GM12864 (cell line): ENCODE measurements at places on chromosomes 12 and 14.

DNA sequence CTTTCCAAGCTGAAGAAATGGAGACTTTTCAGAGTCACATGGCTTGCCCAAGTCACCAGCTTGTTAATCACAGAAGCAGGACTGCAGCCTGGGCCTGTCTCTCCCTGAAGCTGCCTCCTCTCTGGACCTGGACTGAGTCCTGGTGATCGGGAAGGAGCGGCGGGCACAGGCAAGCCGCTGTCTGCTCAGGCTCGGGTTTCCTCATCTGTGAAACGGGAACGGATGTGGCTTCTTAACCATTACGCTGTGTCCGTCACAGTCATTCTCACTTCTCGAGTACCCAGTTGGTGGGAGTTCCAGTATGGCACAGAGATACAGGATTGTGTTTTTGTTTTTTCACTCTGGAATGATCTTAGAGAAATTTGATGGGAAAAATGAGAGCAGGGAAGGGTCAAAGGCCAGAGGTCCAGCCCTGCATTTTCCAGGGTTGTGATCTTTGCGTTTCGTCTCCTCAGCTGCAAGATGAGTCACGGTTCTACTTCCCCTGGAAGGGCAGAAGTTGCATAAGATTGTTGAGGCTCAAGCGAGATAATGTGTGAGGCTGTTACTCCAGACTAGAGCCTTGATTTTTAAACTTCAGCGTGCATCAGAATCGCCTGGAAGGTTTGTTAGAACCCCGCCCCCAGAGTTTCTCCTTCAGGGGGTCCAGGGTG lies 7.6 kb upstream of the LRTM2 start:
- DNase-seq = no peak

- DNase-seq = no peak
Observed at GRCh38 chr14:61179796-61180398, 101.2 kb downstream of the TMEM30B start.

DNA sequence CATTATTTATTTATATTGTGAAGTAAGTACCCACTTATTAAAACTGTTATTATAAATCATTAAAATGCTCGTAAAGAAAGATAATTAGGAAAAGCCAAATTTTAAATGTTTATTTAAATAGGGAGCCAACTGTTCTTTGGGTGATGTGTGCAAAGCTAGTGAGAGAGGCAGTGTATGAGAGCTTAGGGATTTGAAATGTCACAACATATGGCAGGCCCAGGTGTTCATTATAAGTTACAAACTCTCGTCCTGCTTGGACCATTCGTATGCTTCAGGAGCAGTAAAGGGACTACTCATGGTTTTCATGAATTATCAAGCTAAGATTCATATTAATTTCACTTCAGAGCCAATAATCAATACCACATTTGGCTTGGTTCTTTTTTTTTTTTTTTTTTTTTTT lies 154.5 kb downstream of the TGFB3 start:
- no peak for DNase-seq

DNA sequence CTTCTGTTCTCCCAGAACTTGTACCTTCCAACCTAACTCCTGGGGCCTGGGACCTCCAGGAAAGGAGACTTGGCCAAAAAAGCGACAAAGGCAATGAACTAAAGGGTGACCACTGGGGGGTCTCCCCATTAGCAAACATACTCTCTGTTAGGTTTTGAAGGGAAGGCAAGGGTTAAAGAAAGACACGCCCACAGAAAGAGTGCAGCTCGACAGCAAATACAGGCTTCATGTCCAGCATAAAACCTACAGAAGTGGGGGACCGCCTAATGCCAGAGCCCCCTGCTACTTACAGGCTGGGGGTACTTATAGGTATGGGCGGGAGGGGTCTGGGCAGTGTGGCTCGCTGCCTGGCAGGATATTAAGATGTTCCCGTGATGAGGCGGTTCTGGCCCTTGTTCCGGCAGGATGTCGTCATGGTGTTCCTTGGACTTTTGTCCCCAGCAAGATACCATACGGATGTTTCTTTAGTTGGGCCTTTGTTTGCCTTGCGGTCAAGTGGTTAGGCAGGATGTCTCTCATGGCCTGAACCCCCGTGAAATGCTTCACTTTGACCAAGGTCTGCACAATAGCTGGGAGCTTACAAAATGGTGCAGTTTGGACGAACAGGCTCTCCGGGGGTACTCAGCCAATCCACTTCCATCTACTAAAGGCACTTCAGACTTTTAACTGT lies 53.4 kb downstream of the PRMT8 start:
- no peak for DNase-seq

- DNase-seq = no peak
Observed at GRCh38 chr14:47660158-47660557, 15.2 kb downstream of the MDGA2 start.

DNA sequence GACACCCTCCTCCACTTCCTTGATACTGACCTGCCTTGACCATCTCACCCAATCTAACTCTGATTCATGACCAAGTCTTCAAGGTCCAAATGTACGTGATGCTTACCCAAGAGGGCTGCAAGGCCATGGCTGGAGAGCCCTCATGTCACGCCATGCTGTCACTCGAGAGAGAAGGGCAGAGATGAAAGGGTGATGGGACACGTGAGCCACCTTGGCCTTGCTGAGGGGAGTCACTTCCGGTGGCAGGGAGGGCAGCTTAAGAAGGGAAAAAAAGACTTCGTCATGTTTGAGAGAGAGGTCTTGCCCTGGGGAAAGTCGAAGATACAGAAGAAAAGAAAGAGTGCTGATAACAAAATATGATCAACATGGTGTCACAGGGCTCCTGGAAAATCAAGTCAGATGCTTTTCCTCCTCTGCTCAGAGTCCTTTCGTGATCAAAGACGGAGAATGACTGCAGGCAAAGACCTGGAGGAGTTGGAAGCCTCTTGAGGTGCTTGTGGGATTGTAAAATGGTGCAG lies 3.3 kb upstream of the SCARB1 start:
- no peak for DNase-seq

- no peak for DNase-seq
Observed at GRCh38 chr14:103476631-103477030, 46.0 kb downstream of the CKB start.

DNA sequence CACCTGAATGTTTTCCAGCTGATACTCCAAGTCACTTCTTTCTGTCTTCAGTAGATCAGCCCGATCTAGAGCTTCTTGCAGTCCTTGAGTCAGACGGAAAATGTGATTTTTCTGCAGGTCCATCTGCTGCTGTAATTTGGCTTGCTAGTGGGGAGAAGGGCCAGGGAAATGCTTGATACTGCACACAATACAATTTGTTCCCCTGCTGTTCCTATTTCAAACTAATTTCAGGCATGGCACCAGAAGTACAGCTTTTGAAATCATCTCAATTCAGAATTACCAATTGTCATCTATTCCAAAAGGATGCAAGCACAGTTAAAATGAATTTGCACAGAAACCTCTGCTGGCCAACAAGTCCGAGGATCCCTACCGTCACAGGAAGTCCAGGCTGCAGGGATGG lies 53.4 kb downstream of the PRKAB1 start:
- no peak for DNase-seq

- no peak for DNase-seq
Observed at GRCh38 chr12:56998981-56999380, 7.4 kb downstream of the ZBTB39 start.

GRCh38 chr12:107503887-107504885 lies 181.4 kb upstream of the PWP1 start:
- DNase-seq = no peak

DNA sequence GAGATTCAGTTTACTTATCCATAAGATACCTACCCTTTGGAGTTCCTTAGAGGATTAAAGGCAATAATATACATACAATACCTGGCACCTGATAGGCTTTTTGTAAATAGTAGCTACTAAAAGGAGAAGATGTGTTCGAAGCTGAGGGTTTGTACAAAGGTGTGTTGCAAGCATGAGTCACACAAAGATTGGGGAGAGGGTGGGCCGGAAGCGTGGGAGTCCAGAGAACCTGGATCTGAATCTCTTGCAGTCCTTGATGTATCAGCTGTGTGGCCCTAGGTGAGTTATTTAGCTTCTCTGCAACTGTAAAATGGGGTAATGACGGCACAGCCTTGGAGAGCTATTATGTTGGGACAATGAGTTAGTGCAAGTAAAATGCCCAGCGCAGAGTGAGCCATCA lies 61.6 kb upstream of the PSMC1 start:
- no peak for DNase-seq

DNA sequence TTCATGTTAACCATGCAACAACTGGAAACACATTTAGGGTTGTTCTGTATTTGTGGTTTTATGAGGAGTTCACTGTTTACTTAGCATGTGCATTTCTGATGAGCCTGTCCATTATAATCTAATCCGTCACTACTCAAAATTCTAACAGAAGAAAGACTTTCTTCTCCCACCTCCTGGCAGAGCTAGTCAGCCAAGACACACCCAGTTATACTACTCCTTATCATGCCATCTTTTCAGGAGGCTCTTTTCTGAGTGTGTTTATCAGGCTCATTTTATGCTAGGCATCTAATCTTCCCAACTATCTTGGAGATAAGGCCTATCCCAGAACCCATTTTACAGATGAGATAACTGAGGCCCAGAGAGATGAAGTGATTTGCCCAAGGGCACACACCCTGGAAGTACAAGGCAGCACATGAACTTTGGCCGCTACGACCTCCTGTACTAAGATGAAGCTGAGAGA lies 10.4 kb upstream of the MED13L start:
- no peak for DNase-seq

DNA sequence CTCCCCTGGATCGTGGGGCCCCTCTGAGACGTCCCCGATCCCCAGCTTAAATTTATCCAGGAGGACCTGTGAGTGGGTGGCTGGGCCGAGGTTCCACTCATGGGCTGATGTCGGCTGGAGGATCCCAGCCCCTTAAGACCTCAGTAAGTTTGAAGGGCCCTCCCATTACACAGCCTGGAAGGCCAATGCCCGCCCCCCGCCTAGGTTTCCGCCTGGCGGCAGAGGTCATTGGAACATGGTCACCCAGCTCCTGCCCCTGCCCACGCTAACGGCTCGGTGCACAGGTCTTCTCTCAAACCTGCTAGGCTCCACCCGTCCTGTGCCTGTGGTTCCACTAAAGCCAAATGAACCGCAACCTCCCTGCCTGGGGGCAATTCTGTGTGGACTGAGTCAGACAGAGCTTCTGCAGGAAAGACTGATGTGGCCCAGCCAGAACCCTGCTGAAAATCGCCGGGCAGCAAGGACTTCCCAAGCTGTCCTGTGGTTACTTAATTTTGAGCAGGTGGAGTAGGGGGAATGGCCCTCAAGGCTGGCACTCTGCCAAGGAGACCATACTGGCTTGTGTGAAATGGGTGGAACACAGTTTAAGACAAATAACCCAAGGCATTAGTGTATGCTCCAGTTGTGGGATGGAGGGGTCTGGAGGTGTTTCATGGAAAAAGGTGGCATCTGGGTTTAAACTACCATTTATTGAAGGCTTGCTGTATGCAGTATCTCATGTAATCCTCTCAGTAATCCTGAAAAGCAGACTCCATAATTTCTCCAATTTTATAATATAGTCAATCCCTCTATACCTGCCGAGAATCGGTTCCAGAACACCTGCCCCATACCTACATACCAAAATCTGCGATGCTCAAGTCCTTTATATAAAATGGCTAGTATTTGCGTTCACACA lies 903 bp upstream of the NT5DC3 start:
- no peak for DNase-seq

DNA sequence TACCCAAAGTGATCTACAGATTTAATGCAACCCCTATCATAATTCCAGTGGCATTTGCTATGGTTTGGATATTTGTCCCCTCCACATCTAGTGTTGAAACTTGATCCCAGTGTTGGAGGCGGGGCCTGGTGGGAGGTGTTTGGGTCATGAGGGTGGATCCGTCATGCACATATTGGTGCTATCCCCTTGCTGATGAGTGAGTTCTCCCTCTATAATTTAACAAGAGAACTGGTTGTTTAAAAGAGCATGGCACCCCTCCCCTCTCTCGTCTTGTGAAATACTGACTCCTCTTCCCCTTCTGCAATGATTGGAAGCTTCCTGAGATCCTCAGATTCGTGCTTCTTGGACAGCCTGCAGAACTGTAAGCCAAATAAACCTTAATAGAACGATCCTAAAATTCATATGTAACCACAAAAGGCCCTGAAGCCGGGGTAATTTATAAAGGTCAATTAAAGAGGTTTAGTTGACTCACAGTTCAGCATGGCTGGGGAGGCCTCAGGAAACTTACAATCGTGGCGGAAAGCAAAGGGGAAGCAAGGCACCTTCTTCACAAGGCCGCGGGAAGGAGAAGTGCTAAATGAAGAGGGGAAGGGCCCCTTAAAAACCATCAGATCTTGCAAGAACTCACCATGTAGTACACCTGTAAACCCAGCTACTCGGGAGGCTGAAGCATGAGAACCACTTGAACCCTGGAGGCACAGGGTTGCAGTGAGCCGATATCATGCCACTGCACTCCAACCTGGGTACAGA lies 41.2 kb downstream of the SLC39A9 start:
- no peak for DNase-seq

- DNase-seq = no peak
Observed at GRCh38 chr12:132458846-132459641, 30.9 kb upstream of the FBRSL1 start.
